HT-29 (cell line): ENCODE measurements at places on chromosomes 2 and 18.

- DNase-seq: no peak
These were observed 163.0 kb downstream of the SEPTIN10 start for GRCh38 chr2:109450574-109451273.

DNA sequence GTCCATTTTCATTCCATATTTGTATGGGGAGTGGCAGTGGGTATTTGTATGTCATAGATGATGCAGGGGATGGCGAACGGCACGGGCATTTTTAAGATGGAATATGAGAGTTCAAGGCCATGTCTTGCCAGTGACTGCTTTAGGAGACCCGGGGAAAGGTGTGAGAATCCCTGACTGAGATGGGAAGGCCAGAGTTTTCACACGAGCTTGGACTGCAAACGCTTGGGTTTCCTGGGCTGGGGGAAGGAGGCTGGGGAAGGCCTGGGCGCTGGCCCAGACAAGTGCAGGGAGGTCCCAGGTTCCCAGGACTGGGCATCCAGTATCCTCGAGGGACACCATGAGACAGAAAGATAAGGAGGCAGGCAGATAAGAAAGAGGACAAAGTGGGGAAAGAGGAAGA lies 35.2 kb downstream of the CNGA3 start:
- DNase-seq: no peak

GRCh38 chr2:28414583-28414982 lies 21.9 kb downstream of the FOSL2 start:
- DNase-seq: no peak

DNA sequence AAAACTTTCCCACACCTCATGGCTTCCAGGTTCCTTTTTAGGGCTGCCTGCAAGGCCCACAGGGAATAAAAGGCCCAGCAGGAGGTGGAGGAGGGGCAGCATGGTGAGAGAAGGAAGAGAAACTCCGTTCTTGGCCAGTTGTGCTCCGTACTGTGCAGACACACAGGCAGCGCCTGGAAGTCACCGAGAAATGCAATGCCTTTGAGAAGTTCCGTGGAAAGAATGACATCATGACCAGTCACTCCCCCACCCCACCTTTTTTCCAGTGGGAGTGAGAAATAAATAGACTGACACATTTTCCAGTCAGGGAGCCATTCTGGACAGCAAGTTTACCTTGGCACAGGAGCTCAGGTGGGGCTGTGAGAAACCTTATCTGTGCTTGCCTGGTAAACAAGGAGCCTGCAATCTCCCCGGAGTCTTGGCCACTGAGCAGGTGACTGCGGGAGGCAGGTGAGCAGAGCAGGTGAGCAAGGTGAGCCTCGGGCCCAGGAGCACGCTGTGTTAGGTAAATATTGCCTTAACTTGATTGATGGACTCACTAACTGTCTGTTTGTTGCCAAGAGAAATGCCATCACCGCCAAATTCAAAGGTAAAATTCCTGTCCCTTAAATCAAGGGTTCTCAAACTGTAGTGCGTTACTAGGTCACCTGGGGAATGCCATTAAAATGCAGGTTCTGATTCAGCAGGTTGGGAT lies 13.5 kb upstream of the LBH start:
- peak; percentile 74 for DNase-seq

GRCh38 chr2:217902379-217903141 lies 100.2 kb downstream of the TNS1 start:
- DNase-seq: peak; percentile 68

DNA sequence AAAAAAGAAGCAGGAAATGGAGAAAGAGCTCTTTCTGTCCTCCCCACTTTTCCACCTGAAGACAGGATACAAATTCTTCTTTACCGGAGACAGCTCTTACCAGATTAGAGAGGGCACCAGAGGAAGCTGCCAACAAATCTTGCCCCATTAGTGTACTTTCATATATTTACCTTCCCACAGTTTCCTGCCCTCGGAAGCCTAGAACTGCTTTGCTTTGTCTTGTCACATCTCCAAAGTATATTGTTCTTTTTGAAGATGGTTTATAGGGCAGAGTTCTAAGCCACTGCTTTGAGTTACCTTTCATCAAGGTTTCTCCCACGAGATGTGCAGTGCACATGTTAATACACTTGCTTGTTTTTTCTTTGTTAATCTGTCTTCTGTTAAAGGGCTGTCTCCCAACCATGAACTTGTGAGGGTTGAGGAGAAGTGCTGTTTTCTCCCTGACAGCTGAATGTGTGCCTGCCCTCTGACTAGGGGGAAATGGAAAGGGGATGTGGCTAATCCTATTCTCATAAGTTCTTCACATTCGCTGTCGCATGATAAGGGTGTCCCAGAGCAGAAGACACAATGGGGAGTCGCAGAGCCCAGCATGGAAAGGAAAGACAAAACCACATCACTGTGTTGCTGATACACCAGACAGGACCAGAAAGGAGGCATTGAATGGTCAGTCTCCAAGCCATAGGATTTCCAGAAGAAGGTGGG lies 24.2 kb downstream of the CENPA start:
- DNase-seq: no peak

DNA sequence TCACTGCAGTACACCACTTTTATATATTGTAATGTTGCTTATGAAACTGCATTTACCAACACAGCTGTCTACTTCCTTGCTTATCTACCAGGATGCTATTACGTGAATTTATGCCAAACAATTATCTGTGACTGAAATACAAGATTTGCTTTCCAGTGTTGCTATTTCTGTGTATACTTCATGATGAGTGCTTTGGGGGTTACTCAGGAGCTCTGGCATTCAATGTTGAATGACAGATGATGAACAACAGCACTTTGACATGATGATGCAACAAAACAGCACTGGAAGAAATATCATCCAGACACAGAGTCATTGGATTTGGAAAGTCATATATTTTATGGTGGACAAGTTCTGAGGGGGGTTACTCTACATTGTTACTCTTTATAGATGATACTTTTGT lies 125.8 kb downstream of the NETO1 start:
- no peak for DNase-seq

DNA sequence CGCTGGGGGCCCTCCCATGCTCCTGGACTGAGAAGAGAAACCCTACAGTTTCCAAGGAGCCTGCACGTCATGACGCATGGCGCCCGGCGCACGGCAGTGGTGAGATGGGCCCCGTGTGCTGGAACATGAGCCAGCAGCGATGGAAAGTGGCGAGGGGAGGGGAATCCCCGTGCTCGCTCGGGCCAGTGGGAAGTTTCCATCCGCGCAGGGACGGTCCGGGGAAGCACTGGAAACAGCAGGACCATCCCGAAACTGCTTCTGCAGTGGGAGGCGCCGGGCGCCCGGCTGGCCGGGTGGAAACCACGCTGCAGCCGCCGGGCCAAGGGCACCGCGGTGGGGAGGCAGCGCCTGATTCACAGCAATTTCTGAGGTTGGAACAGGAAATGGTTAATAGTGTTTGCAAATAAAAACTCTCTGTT lies 4.9 kb upstream of the PDCD1 start:
- no peak for DNase-seq

- no peak for DNase-seq
These were observed 64.7 kb upstream of the RIOK3 start for GRCh38 chr18:23388357-23388756.

- no peak for DNase-seq
These were observed 113.6 kb downstream of the LRATD1 start for GRCh38 chr2:14746133-14746532.

DNA sequence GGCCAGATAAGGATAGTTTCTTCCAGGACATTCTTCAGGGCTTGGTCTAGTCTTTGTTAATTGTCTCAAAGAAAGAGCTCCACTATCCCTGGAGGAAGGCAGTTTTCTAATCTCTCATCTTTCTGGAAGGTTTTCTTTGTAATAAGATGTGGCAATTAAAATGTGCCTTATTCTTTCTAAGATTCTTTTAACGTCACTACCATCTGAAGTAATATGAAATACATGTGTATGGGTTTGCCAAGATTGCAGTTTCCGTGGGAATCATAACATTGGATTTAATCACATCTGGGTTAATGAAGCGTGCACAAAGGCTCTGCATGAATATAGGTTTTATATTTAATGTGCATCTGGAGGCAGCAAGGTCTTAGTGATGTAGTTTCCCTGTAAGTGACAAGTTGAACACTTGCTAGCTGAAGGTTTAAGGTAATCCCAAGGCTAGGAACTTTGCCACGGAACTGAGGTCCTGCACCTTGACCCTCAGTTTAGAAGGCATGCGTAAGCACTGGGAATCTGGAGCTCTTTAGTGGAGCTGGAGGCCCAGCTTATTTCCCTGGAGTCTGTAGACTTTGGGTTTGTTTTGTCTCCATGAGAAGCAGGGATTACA lies 25.7 kb downstream of the DIS3L2 start:
- DNase-seq: no peak

GRCh38 chr18:35581898-35582641 lies 530 bp downstream of the GALNT1 start:
- DNase-seq: no peak

DNA sequence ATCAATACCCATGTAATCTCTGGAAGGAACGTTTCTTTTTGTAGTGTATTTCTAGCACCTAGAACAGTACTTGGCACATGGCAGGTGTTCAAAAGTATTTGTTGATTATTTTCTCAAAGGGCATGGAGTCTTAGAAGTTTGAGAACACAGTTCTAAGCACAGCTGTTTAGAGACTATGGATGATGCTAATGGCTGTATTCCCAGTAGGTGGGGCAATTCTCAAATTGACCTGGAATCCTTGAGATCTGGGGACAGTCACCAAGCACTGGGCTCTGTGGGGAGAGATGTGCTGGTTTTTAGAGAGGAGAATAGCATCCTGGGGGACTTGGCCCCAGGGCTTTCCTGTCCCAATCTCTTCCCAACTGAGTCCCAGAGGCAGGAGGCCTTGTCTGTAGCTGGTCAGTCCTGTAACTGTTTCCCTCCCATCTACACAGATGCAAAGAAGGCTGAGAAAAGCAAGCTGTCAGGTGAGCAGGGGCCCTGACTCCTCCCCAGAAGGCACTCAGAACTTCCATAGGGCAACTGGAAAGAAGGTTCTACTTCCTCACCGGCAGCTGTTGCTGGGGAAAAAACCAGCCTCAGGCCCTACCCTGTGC lies 17.5 kb upstream of the IL36G start:
- DNase-seq: peak; percentile 31

DNA sequence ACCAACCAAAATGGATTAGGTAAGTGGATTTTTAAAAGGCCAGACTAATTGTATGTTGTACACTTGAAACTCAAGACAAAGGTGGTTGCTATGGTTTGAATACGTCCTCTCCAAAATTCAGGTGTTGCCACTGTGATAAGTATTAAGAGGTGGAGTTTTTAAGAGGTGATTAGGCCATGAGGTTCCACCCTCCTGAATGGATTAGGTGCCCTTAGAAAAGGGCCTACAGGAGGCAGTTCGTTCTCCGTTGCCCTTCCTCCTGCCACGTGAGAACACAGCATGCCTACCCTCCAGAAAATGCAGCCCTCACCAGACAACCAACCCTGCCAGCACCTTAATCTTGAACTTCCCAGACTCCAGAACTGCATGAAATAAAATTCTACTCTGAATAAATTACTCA lies 51.2 kb downstream of the CHMP3 start:
- DNase-seq: no peak

DNA sequence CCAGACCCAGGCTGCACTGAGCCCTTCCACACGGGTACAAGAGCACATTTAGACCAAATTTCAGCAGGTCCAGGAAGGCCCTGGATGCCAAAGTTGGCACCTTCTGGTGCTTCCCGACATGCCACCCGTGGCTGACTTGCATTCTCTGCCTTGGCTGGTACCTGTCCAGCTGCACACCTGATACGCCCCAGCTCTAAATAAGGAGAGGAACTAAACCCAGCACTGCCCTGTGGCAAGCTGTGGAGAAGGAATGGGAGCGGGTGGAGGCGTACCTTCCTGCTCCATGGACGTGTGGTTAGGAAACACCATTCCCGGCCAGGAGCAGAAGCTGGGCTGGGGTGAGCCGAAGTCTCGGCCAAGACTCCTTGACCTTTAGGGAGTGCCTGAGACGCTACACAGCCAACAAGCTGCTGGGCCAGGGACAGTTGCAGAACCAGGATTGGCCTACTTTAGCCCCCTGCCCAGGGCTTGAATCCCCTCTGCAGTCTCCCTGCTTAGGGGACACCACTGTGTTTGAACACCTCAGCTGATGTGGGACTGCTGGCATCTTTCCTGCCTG lies 86.5 kb upstream of the TAF1B start:
- DNase-seq: no peak

DNA sequence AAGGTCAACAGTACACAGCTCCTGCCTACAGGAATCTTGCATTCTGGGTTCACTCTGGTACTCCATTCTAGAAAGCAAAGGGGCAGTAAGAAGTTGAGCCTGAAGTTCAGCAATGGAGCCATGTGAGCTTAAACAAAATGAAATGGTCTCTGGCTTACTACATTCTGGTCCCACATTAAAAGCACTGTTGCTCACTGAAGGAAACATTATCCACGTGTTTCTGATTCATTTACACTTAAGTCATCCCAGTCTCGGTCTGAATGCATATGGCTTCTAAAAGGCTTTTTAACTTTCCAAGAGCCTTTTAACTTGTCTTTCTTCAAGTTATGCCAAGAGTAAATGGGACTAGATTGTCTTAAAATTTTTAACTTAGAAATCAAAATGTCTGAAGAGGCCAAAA lies 177.8 kb downstream of the LNPK start:
- DNase-seq: no peak

- no peak for DNase-seq
These were observed 22.0 kb upstream of the SP9 start for GRCh38 chr2:174312581-174313234.

- DNase-seq: no peak
These were observed 19.9 kb upstream of the TFCP2L1 start for GRCh38 chr2:121304941-121305340.

- peak; percentile 74 for DNase-seq
These were observed 1391.1 kb downstream of the SUCLG1 start for GRCh38 chr2:83067947-83068346.

DNA sequence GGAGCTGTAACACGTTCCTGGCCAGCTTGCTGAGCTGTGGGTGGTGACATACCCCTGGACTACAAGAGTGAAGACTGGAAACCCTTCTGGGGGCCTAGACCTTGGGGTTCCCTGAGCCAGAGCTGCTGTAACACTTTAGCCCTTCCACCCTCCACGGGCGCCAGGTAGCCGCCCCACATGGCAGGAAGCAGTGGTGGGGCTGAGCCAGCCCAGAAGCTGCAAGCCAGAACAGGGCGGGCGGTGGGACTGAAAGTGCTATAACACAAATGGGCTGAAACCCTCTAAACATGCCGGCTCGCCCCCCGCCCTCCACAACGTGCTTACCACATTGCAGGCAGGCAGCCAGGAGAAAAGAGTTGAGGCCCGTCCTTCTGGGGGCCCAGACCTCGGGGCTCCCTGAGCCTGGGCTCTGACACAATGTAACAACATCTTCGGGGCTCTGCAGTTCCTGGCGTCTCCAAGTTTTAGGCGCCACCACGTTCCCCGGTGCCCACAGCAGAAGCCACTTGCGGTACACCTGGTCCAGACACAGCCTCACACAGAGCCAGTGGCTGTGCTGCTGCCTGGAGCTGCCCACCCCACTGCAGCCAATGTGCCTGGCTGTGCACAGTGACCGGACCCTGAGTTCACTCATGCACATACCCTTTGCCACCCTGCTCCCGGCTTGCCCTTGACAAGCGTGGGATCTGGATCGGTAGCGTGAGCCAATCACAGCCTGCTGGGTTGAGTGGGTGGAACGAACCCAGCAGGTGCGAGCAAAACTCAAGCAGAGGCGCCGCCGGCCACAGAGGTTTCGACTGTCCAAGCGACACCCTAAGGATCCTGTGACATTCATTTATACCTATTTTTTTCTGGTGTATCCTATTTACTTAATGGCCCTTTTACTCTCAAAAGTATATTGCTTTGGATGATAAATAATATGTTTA lies 127.4 kb upstream of the FHL2 start:
- no peak for DNase-seq

GRCh38 chr2:69983392-69983966 lies 22.0 kb upstream of the ASPRV1 start:
- no peak for DNase-seq
